Naive thymus-derived CD4-positive, alpha-beta T cell (primary cell): ENCODE measurements at places on chromosomes 11 and 22.

DNA sequence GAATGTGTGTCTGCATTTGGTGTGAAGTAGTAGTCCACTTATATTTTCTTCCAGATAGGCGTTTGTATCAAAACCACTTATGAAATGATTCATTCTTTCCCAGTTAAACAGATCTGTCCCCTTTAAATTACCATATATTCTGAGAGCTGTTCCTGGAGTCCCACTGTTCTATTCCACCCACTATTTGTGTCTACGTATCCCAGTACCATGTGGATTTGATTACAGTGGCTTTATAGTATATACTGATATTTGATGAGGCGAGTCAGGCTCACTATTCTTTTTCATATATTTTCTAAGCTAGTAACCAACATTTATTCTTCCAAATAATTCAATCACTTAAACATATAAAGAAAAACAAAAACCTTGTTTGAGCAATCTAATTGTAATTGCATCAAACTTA is 81.9 kb upstream of the RASSF10 start:
- DNase-seq = no peak

GRCh38 chr22:27628891-27629631 is 172.5 kb downstream of the MN1 start:
- DNase-seq = no peak

DNA sequence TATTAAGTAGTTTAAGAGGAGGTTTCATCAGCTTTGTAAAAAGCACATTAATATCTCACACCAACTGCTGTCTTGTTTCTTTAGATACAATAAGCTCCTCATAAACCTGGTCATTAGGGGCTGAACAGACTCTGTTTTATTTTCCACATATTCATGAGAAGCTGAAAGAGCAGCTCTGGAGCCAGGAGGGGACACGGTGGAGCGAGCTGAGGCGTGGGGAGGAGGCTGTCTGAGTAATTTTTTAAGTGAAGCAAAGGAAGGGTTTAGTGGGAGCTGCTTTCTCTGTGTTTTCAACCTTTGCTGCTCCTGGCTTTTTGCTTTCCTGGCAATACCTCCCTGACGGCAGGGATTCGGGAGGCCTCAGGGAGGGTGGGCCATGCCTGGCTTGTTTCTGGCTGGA is 67.0 kb upstream of the EIF3D start:
- DNase-seq = no peak

DNA sequence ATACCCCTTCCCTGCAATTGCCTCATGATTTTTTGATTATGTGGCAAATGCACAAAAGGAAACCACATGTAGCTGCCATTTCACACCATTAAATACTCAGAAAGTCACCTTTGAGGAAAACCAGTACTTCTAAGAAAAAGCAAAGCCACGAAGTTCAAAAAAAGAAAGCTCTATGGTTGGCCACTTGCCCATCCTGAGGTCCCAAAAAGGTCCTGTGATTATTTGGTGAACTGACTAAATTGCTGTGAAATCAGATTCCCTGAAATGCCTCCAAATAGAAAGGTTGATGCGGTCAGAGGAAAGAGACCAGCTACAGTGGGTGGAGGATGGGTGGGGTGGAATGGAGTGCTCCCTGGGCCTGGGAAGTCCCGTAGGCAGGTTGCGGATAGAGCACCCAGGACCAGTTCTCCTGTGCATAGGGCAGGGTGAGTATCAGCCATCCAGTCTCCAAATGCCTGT is 26.9 kb downstream of the MRPL16 start:
- DNase-seq = no peak

- no peak for DNase-seq
Observed at GRCh38 chr11:7376386-7376785, 108.9 kb upstream of the OLFML1 start.

- no peak for DNase-seq
Observed at GRCh38 chr11:57230791-57231538, 6.1 kb downstream of the APLNR start.

- DNase-seq = no peak
Observed at GRCh38 chr11:6482441-6482840, 1.1 kb downstream of the TIMM10B start.

DNA sequence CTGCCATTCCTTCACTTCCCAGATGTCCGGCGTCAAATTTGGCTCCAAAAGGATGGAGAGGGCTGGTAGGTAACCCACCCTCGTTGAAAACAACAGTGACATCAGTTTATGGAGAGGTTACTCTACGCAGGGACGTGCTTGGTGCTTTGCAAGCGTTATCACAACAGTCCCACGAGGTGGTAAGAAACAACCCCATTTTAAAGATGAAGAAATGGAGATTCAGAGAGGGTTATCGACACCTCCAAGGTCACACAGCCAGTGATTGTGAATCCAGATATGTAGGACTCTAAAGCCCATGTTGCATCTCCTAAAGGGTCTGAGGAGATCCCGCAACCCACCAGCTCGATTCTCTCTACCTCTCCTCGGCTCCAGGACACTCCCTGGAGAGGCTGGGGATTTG is 773 bp downstream of the MIAT start:
- no peak for DNase-seq

DNA sequence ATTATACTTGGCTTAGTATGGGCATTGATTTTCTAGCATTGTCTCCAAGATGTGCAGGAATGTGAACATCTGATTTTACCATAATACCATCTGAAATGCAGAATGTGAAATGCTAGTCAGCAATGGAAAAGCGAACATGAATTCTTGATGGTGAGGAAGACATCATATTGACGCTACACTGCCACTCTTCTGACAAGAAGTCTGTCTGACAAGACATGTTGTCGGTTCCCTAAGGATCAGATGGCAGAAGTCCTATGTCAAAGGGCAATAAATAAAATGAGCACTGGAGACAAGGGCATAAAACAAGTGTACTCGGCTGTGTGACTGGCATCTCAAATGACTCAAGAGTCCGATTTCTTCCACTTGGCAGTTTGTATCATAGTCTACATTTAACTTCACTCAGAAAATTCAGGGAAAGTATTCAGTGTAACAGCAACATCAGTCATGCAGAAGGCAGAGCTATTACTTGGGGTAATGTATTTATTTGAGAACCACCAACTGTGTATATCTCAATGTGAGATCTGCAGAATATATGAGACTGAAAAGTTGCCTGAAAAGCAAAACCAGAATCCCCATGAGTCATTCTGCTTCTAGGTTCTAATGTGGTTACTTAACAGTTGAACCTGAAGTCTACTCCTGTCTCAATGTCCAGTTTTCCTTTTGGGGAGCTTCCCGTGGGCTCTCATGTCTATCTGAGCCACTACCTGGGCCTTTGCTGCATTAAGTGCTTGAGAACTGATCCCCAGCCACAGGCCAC is 51.5 kb downstream of the SLC17A6 start:
- DNase-seq = no peak
